Small intestine (tissue), 16 donors: ENCODE measurements at places on chromosomes 3 and 15.

DNA sequence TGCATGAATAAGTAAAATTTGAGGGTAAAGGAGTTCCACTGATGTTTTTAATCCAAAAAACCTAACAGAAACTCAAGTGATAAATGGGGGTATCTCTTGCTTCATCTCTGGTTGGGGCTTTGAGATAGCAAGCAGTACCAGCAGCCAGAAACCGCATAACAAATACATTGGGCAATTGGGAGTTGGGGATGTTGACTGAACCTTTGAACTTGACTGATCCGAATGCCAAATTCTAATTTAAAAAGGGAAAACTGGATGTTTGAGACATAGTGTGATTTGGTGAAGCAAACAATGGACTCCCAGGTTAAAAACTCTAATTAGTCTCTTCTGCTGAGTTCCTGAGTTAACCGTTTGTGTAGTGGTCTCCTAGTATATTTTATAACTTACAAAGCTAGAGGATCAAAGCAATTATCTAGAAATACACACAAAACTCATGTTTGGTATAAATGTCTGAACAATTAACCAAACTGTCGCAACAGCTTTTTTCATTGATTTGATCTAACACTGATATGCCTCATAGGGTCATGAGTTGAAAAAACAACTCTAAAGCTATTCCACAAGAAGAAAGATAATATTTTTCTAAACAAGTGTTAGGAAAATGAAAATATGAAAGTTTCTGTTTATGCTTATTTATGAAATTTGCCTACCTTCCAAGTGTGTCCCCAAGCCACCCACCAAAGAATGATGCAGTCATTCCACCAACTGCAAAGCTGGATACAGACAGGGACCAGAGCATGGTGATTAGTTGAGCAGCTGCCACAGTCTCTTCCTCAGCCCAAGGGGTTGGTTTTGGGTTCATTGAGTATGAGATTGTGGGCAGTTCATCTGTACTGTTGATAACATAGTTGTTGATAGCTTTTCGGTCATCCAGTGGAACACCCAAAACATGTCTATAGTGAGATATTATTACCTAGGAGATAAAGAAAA, 12.4 kb downstream of the SLC2A2 start:
- no peak for DNase-seq

DNA sequence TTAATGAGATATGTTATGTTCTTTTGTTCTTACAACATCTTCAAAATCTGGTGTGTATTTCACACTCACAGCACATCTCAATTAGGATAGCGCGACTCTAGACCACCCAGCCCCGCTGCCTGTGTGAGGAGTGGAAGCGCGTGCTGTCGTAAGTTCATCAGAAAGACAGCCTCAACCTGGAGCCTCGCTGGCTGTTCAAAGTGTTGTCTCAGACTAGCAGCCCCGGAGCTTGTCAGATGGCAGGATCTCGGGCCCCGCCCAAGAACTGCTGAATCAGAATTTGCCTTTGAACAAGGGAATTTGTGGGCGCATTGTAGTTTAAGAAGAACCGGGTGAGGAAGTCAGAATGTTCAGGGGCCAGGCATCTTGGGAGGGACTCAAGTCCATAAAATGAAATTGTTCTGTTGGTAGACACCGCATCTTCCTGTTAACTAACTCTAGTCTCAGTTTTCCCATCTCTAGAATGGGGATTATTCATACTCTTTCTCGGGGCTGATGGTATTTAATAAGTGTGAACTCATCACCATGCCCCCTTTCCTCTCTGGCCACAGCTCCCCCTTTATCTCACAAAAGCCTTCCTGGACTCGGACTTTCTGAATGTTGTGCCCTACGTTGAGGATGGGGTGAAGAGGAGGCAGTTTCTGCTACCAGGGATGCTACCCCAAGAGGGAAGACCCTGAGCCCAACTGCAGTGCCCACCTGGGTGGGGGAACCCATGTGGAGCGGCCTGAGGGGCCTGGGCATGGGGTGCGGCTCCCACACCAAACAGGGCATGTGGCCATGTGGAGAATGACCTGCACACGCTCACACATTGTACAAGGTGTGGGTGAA, 40.4 kb downstream of the BHLHE40 start:
- peak; percentile 48 for DNase-seq

GRCh38 chr15:84598993-84599392, 1.8 kb upstream of the ZSCAN2 start:
- DNase-seq = peak; percentile 37

GRCh38 chr3:177250151-177250550, 52.9 kb upstream of the TBL1XR1 start:
- DNase-seq = no peak

GRCh38 chr3:120506076-120506827, 55.5 kb upstream of the FSTL1 start:
- no peak for DNase-seq

GRCh38 chr3:38581774-38582173, 67.7 kb downstream of the SCN5A start:
- DNase-seq = no peak

GRCh38 chr3:65992106-65992505, 46.6 kb downstream of the MAGI1 start:
- DNase-seq = no peak

DNA sequence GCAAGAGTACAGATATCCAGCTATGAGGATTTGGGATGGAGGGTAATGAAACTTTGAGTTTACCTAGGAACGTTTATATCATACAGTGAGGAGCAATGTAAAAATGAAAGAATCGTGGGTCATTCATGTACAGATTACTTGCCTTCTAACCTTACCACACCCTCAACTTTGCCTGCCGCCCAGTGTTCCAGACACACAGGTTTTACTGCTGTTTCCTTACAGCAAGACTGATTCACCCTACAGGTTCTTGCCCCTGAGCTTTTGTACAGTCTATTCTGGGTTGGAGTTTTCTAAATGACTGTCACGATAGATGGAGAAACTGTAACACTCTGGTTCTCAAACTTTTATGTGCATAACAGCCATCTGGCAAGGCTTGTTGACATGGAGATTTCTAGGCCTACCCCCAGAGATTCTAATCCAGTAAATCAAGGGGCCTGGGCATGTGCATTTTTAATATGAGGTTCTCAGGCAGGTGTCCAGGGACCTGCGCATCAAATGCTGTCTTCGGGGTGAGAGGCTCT, 6.6 kb upstream of the TPRG1 start:
- no peak for DNase-seq

GRCh38 chr15:49848282-49848724, 227.5 kb downstream of the DTWD1 start:
- no peak for DNase-seq

DNA sequence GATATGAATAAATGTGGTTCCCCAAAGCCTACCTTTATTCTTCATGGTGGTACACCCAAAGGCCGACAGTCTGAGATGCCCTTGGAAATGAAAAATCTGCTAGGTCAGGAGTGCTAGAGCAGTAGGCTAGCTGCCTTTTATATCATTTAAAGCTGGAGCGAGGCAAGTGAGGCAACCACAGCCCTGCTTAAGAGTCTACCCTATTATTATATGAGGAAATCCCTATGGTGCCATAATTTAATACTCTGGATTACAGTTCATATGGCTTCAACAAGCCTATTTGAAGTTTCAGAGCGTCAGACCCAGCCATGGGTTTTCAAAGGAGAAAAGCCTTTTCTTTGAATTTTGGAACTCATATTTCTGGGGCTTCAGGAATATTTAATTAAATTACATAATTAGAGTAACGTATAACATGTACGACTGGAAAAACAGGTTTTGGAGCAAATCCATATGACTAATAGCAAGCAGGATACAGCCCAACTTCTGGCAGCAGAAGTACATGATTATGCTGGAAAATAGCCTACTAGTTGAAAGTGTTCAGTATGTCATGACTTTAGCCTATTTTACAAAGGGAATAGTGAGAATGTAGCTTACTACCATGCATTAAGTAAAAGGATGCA, 18.0 kb upstream of the SLTM start:
- DNase-seq = peak; percentile 35

- DNase-seq = no peak
These were observed 188.9 kb upstream of the MEIS2 start for GRCh38 chr15:37289109-37289765.

DNA sequence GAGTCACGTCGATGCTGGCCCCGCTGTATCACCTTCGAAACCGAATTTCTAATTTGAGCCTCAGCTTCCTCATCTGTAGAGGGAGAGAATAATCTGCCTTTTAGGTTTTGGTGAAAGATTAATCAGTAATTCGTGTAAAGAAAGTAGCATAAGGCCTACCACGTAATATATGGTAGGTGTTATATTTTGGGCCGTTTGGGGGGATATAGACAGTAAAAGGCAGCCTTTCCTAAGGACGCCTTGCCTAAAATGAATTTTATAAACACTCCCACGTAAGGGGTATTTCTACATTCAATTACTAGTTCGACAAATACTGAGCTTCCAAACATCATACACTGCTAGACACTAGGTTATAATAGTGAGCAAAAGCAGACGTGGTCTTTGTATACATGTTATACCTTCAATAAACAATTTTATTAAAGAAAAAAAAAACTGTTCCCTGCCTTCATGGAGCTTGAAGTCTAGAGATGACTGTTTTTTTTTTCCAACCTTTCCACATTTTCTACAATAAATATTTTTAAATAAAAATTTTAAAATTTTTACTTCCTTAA, 737 bp downstream of the JAGN1 start:
- no peak for DNase-seq

DNA sequence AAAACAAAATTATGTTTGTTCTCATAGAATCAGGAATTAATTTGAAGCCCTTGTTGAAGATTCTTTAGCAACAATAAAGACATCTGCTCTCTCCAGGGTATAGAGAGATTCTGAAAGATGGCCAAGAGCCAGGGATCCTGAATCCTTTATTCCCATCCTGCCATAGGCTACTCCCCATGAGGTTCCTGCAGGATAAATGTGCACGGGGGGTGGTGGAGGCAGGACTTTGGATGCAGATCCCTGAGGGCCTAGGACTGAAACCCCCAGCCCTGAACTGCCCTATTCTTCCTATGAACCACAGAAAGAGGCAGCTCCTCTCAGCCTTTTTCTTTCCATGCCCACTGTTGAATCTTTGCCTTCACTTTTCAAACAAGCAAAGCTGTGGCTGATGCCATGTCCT, 17.1 kb downstream of the TMEM108 start:
- DNase-seq = no peak

DNA sequence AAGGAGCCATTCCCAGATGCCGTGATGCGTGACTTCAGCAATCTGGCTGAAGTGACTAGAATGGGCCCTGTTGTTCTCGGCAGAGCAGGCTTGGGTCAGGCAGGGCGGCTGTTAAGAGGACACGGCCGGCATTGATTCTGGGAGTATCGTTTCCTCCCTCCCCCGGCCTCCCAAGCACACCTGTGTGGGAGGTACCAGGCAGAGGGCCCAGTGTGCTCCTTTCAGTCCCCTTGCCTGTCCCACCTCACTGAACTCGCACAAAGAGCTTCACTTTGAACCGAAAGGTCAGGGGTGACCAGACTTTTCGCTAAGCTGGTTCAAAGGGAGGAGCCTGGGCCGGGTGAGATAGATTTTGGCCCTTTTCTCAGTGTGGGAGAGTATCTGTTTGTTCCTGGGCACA, 92.7 kb downstream of the CEMIP start:
- DNase-seq = no peak

DNA sequence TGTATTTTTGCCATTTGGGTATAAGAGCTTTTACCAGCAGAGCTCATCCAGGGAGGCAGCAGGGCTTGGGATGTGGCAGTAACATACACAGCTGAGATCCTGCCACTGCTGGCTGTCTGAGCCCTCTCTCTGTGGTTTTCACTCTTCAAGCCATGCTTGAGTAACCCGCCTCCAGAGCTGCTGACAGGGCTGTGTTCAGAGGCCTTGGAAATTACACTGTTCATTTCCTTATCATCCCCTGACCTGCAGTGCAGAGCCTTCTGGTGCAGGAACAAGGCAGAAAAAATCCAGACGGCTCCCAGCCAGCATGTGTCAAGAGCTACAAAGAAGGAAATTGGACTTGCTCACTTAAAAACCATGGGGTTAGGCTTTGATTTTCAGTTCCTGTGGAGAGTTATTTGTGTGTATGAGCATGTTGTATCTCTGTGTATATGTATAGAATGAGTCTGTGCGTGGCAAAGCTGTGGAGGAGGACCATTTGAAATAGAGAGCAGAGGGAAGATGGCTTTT, 47.0 kb downstream of the ZNF609 start:
- peak; percentile 84 for DNase-seq

DNA sequence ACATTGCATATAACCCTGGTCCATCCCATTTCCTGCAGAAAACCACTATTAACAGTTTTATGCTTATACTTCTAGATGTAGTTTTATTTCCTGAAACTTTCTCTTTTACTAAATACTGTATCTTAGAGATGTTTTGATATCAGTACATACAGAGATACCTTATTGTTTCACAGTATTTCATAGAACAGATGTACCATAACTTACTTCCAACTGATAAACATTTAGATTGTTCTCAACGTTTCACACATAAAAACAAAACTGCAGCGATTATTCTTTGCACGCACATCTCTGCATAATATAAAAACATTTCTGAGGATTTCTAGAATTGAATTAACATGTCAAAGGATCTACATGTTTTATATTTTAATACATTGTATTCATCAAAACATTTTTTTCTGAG, 2.6 kb downstream of the ZNF80 start:
- no peak for DNase-seq

DNA sequence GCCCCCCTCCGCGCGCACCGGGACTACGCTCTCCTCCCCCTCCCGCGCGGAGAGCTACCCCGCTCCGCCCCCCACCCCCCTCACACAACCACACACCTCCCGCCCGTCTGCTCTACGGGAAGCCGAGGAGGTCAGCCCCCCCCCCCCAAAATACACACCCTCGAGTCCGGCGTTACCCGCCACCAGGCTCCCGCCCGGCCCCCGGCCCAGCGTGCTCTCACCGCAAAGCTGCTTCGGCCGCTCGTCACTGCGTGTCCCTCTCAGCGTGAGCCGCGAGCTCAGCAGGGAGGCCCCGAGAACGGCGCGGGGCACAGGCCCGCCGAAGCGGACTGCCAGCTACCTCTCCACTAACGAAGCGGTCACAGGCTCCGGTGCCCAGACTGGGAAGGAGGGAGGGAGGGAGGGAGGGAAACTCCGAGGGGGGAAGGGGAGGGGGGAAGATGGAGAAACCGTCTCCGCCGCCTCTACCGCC, 252 bp downstream of the SIN3A start:
- no peak for DNase-seq

DNA sequence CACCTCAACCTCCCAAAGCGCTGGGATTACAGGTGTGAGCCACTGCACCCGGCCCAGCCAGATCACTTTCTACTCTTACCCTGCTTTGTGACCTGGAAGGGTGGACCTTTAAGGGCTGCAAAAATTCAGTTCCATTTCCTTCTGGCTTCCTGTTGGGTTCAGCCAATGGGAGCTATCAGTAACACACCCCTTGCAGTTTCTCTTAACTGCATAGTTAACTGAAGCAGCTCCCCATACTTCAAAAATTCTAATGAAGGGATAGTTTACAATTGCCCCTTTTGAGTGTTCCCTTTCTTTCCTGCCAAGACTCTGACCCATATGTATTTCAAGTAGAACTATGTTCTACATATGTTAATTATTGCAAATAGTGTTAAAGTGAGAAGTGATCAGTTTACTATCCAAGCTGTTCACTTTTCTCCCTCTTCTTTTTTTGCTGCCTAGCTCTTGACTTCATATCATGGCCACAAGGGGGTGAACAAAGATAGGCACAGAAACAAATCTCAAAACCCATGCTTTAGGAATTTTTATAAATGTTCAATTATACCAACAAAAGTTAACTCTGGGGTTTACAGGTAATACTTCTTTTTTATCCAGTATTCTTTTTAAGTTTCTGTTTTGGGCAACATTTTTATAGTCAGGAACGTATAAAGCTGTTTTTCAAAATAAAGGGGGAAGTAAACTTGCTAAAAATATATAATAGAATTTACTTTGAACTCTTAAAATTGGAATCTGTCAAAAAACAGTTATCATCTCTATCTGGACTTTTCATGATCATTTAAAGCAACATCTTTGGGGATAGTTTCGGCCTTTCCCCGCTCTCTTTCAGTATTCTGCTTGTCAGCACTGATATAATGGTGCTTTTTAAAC, 8.1 kb downstream of the PGBD4 start:
- no peak for DNase-seq
